Caki2 (cell line): ENCODE measurements at places on chromosomes 3 and 15. TPM values are rescaled to one million over a fixed set of nuclear protein-coding genes. Genes with fewer than 3 reads are reported as not detected.
A peak's percentile ranks its signal among the peaks of the same experiment; 100 is the strongest.

DNA sequence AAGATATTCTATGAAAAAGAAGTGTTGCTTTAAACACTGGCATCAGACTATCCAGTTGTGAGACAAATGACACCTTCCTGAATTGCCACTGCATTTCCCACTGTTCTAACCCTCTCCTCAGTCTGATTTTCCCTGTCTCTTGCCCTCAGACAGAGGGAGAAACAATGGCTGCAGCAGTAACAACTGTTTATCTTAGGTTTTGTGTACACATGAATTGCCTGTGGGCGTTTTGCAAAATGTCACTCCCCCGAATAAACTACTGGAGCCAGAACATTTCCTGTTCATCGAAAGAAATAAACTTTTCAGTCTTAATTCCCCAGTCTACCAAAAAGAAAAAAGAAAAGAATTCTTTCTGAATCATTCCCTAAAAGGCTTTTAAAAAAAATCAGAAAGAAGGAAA, 155.1 kb downstream of the MAGI1 start:
- DNase-seq = no peak

- no peak for DNase-seq
These were observed 86.4 kb downstream of the PCCB start for GRCh38 chr3:136336329-136337100.

GABRB3 gene
- 1.3 and 5.3 TPM in 2 replicates for total RNA-seq

GRCh38 chr3:142863010-142863817, 25.7 kb downstream of the PCOLCE2 start:
- peak; percentile 55 for DNase-seq

DNA sequence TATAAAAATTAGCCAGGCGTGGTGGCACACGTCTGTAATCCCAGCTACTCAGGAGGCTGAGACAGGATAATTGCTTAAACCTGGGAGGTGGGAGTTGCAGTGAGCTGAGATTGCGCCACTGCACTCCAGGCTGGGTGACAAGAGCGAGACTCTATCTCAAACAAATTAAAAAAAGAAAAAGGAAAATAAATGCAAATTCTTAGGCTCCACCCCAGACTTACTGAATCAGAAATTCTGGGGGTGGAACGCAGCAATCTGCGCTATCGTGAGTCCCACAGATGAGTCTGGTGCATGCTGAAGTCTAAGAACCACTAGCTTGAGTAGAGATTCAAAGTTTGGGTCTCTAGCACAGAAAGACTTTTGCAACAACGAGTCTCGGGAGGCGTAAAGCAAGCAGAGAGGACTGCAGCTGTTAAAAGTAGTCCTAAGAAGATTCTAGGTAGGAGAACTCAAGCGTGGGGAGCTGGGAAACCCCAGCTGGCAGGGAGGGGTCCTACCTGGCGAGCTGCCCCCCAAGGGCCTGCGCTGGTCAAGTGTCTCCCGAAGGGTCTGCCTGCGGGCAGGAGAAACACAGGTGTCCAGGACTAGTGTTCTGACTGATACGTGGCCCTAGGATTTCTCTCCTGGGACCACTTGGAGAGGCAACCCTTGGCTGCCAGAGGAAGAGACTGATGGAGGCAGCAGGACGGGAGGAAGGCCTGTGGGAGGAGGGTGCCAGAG, 21.9 kb downstream of the CEP19 start:
- DNase-seq = no peak

HIGD2B gene
- not detected in 2 replicates for total RNA-seq

- no peak for DNase-seq
These were observed 30.2 kb downstream of the RPLP1 start for GRCh38 chr15:69482686-69483256.

DNA sequence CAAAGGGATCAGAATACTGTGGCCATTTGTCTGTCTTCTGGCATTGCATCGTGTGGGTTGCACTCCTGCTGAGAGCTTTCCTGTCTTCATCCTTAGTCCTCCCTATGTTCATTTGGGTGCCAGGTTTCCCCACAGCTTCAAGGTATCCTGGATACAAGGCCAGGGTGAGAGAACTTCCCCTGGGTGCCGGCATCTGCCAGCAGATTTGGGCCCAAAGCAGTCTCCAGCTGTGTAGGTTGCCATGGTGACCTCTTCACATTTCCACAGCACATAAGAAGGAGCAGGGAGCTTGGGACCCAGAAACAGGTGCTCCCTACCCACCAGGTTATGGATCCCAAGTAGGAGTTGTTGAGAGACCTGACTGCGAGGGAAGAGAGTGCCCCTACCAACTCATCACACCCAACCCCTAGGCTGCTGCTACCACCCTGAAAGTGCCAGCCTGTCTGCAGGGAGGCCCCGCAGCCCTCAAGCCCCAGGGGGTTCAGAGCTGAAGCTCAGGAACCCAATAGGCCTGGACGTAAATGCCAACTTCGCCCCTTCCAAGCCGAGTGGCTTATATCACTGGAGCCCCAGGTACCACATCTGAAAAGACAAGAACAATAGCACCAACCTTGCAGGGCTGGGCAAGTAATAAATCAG, 19.9 kb downstream of the TTC21A start:
- no peak for DNase-seq

GRCh38 chr15:100760357-100760903, 119.2 kb upstream of the ALDH1A3 start:
- DNase-seq = no peak

DNA sequence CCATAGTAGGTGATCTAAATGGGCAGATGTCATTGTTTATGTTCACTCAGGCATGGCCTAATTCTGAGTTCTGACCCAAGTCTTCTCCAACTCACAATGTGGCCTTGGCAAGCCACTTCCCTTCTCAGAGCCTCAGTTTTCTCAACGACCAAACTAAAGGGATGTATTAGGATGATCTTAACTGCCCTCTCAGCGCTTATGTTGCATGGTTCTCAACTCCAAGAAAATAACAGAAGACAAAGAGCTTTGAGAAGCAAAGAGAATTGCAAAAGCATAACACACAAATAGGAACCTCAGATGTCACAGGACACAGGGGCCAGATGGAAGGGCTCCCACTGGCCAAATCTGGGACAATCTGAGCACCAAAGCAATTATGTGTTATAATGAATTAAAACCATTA, 8.6 kb downstream of the RHCG start:
- DNase-seq = no peak

ALDH1A3 gene
- 130 and 141 TPM in 2 replicates for total RNA-seq

DNA sequence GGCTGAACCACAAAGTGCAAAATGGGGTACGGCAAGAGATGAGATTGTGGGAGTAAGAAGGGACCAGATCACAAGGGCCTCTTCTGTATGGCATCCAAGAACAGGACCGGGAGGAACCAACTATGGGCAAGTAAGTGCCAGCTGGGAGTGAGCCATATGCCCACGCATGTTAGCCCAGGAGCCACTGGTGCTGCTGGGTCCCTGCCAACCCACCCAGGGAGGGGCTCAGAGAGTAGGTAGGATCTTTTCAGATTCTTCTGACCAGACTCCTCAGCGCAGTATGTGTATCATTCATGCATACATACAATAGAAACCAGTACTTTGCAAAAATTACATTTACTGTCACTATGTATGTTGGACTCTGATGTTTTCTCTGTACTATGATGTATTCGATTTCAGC, 54.0 kb downstream of the RAB11A start:
- DNase-seq = no peak

GRCh38 chr15:89203705-89204273, 17.6 kb downstream of the RLBP1 start:
- no peak for DNase-seq

DNA sequence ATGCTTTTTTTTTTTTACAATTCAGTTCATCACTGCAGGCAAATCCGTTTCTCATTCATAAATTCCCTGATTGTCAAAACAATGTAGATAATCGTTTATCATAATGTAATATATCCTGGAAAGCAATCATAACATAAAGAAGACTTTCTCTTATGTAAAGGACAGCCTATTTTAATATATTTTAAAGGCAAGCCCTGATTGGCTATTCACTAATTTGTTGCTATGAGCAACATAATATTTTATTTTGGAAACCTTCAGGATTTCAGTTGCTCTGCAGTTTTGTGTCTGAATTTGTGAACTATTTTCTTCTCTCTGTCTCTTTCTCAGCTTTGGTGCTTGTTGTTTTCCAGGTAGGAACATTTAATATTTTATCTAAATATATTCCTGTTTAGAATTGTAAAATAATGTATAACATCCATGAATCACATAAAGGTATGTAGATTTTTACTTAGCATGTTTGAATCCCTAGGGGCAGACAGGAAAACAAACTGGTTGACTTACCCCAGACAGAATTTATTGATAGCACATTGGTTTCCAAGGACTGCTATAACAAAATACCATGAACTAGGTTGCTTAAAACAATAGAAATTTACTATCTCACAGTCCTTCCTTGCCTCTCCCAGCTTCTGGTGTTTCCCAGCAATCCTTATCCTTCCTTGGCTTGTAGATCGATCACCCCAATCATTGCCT, 253.5 kb downstream of the CDIN1 start:
- no peak for DNase-seq

- peak; percentile 26 for DNase-seq
These were observed 692 bp upstream of the C15orf39 start for GRCh38 chr15:75200765-75201615.

GRCh38 chr15:39878406-39878785, 41.7 kb downstream of the GPR176 start:
- no peak for DNase-seq

DNA sequence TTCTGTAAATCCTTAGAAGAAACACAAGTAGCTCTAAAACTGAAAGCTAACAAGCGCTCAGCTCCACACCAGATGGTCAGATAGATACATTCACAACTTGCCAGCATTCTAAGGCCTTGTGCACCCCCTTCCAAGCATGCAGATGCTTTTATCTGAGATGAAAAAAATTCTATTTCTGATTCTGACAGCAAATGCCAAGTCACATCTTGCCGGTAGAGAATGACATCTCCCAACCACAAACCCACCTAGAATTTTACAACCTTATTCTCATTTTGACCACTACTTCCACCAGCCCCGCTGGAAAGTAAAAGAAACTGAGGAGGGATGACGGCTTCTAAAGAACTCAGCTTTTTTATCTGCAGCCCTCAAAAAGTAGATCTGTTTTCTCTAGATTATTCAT, 57.7 kb downstream of the SUMF1 start:
- DNase-seq = no peak

GRCh38 chr3:190044142-190044541, 76.6 kb downstream of the P3H2 start:
- DNase-seq = peak; percentile 32

- DNase-seq = no peak
These were observed 1.3 kb upstream of the INSYN1 start for GRCh38 chr15:73754461-73754860.

GRCh38 chr15:29860872-29861271, 38.6 kb upstream of the TJP1 start:
- DNase-seq = no peak

DNA sequence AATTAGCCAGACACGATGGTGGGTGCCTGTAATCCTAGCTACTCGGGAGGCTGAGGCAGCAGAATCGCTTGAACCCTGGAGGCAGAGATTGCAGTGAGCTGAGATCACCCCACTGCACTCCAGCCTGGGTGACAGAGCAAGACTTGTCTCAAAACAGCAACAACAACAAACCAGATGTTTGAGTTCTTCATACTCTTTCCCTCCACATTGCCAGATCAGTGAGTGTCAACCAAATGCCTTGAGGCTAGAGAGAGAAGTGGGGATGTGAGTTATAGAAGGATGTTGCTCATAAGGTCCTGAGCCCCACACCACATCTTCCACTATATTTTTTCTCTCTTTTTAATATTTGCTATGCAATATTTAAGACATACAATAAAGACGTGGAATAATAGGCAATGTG, 19.8 kb downstream of the MAPKBP1 start:
- no peak for DNase-seq

GOLGA8B gene
- 11.9 and 54.5 TPM in 2 replicates for total RNA-seq

DLL4 gene
- 0.07 TPM in 1 of 2 replicates, not detected in the other for total RNA-seq

GRCh38 chr3:122972141-122972540, 55.4 kb downstream of the SEMA5B start:
- no peak for DNase-seq

DNA sequence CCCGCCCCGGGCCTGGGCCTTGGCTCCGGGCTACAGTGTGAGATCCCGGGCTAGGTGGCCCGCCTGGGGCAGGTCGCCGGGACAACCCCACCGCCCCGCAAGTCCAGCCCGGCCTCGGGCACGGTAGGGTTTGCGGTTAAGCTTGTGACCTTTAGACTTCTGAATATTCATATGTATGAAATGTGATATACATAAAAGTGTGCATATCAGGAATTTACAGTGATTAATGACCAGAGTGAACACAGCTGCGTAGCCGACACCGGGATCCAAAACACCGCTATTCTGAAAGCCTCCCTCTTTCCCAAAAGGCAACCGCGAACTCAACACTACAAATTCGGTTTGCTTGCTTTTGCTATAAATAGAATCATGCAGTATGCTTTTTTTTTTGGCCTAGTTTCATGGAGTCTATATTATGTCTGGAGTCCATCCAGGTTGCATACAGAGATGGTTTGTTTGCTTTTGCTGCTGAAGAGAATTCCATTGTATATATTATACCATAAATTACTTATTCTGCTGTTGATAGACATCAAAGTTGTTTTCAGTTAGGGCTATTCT, 636 bp upstream of the SNRPA1 start:
- no peak for DNase-seq

TMEM158 gene
- 3.2 and 7.5 TPM in 2 replicates for total RNA-seq

ATP13A5 gene
- not detected in 2 replicates for total RNA-seq

GRCh38 chr3:13801361-13802204, 78.3 kb downstream of the WNT7A start:
- no peak for DNase-seq

CTDSPL gene
- 36.4 and 40.8 TPM in 2 replicates for total RNA-seq

- no peak for DNase-seq
These were observed 5.2 kb downstream of the MEIS2 start for GRCh38 chr15:37094915-37095711.

- DNase-seq = no peak
These were observed 119.6 kb downstream of the TFDP2 start for GRCh38 chr3:142029791-142030190.

RAB5A gene
- total RNA-seq = 28.4 and 34.8 TPM in 2 replicates

- DNase-seq = no peak
These were observed 239.3 kb downstream of the ALCAM start for GRCh38 chr3:105606016-105606415.

UMPS gene
- 25.3 and 49.3 TPM in 2 replicates for total RNA-seq

DNA sequence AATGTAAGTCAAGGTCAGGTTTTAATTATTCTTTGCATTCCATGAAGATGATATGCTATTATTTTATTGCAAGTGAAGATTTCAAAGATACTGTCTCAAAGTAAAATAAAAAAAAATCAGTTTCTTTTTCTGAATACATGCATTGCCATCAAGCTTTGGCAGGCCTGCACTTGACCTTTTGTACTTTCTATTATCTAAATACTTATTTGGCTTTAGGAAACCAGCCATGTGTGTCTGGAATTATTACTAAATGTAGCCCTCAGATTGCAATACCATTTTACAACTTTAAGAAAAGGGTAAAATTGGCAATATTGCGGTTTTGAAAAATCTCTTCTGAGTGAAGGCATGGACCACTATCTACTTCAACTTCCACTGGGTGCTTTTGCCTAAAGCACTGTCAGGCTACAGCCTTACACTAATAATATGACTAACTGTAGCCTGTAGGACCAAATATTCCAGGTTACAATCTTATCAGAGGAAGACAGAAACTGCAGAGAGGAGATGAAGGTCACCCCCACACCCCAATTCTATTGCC, 349.4 kb upstream of the DCBLD2 start:
- DNase-seq = no peak
